ENCODE measurements at places on chromosomes 7 and 10.

GRCh38 chr7:18593602-18594279, 98.2 kb downstream of the HDAC9 start:
- no peak for DNase-seq

- no peak for DNase-seq
These were observed 128.8 kb downstream of the LHPP start for GRCh38 chr10:124590216-124591122.

DNA sequence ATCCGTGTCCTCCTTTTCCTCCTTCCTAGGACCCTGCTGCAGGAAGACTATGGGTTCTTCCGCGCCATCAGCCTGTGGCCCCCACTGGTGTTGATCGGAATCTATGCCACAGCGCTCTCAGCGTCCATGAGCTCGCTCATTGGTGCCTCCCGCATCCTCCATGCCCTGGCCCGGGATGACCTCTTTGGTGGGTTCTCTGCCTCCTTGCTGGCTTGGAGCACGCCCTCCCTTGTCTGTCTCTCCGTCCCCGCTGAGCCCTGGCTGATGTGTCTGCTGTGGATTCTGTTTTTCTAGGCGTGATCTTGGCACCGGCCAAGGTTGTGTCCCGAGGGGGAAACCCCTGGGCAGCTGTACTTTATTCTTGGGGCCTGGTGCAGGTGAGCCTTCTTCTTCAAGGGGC, 7.3 kb upstream of the TRIP6 start:
- DNase-seq = no peak

- DNase-seq = no peak
These were observed 101.0 kb downstream of the MYL10 start for GRCh38 chr7:101527844-101528667.

DNA sequence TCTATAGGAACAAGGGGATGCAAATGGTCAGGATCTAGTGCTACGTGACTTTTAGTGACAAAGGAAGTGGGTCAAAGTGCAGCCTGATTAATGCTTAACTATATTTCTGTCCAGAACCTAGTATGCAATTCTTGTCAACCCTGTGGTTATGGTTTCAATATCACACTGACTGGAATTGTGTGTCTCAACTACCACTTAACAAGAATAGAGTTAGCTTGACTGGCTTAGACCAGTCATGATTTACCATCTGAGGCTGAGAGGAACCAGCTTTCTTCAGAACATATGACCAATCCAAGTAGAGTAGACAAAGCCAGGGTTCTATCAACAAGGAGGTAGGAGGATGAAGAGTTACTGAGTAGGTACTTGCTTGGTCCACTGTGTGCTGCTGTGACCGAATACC, 54.4 kb downstream of the MYPN start:
- no peak for DNase-seq

Measured in ascending aorta (tissue), 2 donors.